ENCODE measurements at places on chromosomes 13 and 19. TPM values are rescaled to one million over a fixed set of nuclear protein-coding genes. Genes with fewer than 3 reads are reported as not detected.
A peak's percentile ranks its signal among the peaks of the same experiment; 100 is the strongest.

Gene MAST1
- 0.54 TPM for total RNA-seq

Gene LGALS14
- not detected for total RNA-seq

Gene FCHO1
- total RNA-seq, result 6.9 TPM

Gene TMEM221
- total RNA-seq, result 0.30 TPM

Gene BEST2
- total RNA-seq, result not detected

Gene PNMA8A
- 6.8 TPM for total RNA-seq

Gene SOX1
- not detected for total RNA-seq

Gene MYO1F
- 30.3 TPM for total RNA-seq

DNA sequence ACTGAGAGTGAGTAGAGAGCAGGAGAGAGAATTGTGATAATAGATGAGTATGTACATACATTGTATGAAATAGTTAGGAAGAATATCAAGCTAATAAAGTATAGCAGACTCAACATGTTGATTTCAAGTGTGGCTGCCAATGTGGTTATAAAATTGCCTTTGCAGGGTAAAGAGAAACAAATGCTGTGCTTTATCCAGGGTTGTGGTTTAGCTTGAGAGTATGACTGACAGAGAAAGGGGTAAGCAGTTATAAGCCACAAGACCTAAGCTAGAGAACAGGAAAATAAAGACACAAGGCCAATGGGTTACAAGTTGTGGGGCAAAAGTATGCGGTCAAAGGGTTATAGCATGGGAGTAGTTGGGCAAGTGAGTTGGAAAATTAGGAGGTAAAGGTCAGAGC is 1217.5 kb downstream of the DIAPH3 start:
- no peak for DNase-seq

DNA sequence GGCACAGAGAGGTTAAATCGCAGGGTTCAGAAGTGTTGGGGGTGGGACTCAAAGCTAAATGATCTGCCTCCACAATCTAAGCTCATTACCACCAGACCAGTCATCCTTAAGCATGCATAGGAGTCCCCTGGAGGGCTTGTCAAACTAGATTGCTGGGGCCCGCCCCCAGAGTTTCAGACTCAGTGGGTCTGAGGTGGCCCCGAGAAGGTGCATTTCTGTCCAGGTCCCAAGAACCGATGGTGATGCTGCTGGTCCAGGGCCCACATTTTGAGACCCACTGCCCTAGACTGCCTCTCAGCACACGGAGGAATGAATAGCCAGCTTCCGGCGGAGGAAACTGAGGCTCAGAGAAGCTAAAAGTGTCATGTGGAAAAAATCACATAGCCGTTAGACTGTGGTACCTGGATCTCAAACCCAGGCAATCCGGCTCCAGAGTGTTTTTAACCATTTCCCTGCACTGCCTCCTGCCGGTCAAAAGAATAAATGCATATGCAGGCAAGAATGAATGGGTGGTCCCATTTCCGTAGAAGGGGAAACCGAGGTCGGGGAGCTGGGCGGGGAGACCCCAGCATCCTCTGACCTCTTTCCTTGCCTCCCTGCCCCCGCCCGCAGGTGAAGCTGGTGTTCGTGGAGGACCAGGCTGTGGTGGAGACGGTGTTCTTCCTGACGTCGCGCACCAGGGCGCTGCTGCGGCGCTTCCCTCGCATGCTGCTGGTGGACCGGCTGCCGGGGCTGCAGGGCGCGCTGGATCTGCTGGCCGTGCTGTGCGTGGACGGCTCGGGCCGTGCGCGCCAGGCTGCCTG is 23.8 kb downstream of the ZSWIM9 start:
- DNase-seq, result peak; percentile 68

DNA sequence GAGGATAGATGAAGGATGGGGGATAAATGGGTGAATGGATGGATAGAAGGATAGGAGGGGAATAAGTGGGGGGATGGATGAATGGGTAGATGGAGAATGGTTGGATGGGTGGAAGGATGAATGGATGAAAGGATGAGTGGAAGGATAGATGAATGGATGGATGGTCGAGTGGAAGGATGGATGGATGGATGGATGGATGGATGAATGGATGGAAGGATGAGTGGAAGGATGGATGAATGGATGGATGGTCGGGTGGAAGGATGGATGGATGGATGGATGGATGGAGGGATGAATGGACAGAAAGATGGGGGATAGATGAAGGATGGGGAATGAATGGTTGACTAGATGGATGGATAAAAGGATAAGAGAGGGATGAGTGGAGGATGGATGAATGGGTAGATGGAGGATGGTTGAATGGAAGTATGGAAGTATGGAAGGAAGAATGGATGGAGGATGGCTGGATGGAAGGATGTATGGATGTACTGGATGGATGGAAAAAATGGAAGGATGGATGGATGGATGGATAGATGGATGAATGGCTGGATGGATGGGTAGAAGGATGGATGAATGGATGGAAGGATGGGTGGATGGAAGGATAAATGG is 42.0 kb downstream of the FBN3 start:
- no peak for DNase-seq

- DNase-seq, result no peak
Measured at GRCh38 chr13:78323040-78323439, 280.3 kb downstream of the POU4F1 start.

DNA sequence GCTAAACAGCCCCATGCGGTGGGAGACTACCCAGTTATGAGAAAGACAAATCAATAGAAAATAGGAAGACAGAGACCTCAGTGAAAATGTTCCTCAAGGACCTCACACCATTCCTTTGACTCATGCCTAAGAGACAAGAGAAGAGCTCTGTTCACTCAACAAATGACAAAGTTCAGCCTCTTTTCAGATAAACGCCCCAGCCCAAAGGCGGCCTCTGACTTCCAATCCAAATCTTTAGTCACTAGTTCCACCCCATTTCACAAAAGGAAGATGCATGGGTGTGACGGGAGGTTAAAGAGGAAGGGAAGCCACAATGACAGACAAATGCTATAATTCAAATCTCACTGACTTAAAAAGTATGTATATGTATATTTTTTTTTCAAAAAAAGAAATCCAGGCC is 8.1 kb downstream of the CARS2 start:
- no peak for DNase-seq

GRCh38 chr13:30006246-30006645 is 155.8 kb upstream of the UBL3 start:
- DNase-seq, result no peak
